ENCODE measurements at places on chromosomes 2 and 18. TPM values are rescaled to one million over a fixed set of nuclear protein-coding genes. Genes with fewer than 3 reads are reported as not detected.

Gene TRIM54
- total RNA-seq: not detected

Gene FBXO48
- 1.9 TPM for total RNA-seq

Gene NGEF
- not detected for total RNA-seq

Gene SEMA4F
- 4.4 TPM for total RNA-seq

Gene HAAO
- 2.2 TPM for total RNA-seq

Gene TNFAIP6
- total RNA-seq: not detected

Gene PLGLB2
- total RNA-seq: 5.2 TPM
